NCI-H748 treated with DMSO at 0.1 percent for 48 hours (cell line): ENCODE measurements at places on chromosomes 7 and 10.
A peak's percentile ranks its signal among the peaks of the same experiment; 100 is the strongest.

DNA sequence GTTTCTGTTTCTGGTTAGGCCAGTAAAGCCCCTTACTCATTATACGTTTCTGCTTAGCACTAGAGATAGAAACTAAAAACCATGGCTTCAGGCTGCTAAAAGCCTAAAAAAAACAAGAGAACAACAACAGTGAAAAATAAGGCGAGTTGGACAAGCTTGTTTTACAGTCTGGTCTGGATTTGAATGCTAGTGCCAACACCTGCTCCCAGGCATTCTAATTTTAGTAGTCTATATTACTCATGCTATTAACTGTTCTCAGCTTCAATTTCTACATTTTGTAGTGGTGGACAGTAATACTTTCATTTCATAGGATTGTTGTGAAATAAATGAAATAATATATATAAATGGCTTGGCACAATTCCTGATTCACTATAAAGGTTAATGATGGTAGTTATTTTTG, 108.5 kb downstream of the HBP1 start:
- no peak for DNase-seq

DNA sequence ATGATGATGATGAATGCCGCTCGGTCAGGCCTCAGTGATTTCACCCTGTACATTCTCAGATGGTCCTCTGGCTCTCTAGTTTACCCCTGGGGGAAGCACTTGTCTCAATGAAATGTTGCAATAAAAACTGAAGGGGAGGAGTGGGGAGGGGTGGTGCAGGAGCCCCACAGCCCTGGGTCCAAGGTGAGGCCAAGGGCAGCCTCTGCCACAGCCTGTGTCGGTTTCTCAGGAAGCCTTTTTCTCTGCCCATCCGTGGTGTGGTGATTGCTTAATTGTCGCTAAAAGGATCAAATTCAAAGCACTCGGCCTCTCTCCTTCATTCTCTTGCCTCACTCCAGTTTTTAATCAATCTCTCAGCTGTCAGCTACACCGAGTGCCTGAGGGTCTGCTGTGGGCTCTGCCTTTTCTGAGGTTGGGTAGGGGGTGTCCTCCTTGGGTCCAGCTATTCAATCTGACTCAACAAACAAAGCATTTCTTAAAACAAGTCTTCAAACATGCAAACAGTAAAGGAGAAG, 39.1 kb upstream of the HSPA12A start:
- no peak for DNase-seq

DNA sequence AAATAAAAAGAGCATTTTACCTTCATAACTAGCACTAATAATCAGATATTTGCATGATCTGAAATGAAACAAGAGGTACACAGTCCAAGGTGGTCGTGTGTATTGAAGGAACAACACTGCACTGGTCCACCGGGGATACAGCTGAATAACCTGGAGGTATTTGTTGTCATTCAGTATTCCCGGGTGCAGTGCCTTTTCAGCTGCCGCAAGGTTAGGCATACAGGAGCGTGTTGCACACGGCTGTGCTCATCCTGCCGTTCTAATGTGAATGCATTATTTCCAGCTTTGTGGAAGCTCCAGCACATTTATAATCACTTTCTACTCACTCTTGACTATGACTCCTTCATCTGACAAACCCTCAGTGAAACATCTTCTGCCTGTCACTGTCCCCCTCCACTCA, 377.8 kb downstream of the GFRA1 start:
- DNase-seq = no peak

DNA sequence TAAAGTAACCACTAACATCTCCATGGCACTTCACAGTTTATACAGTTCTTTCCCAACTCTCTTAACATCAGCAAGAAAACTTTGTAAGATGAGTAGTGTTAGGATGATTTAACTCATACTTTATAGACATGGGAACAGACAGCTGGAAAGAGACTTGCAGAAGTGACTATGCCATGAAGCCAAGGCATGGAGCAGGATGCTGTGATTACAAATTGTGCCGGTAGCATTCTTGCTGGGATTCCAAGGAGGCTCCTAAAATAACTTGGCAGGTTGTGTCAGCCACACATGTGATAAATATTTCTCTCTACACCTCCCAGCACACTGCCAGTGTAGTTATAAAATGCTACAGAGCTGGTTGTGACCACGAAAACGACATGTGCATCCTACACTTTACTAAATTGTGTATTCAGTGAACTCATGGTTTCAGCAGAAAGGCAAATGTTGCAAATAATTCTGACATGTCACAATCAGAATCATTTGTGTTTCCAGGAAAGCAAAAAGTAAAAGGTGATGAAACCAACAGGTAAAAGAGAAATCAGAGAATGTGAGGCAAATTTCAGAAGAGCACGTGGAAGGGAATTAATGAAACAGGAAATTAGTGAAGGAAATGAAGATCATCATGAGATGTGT, 5.6 kb upstream of the CYP3A4 start:
- DNase-seq = no peak

DNA sequence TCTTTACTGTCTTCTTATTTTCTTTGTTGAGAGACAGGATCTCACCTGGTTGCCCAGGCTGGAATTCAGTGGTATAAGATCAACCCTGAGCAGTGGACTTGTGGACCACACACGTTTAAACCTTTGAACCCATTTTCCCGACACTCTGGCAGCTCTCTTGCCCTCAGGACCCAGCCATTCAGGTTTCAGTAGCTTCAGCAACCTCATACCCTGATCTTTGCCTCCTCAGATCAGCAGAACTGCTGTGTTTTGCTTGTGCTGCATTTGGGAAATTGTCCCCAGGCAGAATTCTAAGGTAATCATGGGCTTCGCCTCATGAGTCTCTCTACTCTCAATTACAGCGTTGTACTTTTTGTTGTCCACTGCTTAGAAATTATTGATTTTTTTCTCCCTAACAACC, 317.6 kb upstream of the KIAA1217 start:
- DNase-seq = no peak

- no peak for DNase-seq
Observed at GRCh38 chr10:79158004-79158340, 89.2 kb downstream of the ZMIZ1 start.

- DNase-seq = peak; percentile 40
Observed at GRCh38 chr10:29304264-29304994, 15.6 kb downstream of the LYZL1 start.

GRCh38 chr7:25621993-25622392, 393.7 kb upstream of the NPVF start:
- DNase-seq = no peak

DNA sequence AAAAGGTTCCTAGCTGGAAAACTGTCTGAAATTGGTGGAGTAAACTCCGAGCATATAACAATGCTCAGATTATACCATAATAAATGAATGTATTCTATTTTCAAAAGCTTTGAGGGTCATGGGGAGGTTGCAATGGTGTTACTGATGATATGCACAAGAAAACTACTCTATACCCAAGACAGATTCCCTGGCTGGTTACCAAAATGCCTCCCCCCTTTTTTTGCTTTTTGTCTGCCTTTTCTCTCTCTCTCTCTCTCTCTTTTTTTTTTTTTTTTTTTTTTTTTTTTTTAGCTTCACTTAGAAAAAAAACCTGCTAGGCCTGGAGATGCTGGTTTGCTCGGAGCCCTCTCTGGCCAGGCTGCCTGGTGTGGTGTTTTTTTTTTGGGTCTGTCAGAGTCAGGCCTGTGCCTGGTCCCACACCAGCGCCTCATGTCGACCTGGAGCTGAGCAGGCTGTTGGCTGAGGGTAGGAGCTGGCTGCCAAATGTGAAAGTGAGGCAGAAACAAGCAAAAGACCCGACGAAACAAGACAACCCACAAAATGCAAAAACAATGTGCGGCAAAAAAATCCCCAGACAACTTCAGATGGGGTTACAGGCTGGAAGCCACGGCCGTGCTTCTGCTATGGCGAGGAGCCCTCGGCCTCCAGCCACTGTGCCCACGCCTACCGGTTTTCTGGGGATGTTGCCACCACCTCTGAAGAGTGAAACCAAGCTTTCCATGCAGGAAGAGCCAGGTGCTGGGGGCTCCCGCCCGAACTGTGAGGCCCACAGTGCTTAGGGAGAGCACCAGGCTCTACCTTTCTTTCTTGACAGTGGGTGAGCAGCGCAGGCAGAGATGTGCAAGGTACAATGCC, 59.9 kb upstream of the EFCAB10 start:
- no peak for DNase-seq

DNA sequence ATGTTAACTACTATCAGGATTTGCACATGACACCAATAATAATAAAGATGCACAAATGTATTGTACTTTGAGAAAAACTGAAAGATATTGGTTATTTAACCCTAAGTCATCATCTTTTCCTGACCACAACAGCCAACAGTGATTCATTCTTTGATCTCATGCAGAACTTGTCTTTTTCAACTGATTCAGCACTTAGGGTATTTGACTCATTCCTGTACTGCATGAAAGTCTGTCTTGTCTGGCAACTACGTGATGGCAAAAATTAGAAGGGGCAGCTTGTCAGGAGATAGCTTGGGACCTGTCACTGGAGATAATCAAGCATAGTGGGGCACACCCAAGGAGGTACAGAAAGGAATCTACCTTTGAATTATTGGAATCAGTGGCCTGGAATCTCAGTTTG, 77.8 kb upstream of the LRRC17 start:
- DNase-seq = no peak

GRCh38 chr10:109726473-109726872, 196.8 kb downstream of the XPNPEP1 start:
- peak; percentile 12 for DNase-seq

GRCh38 chr10:131477457-131478121, 166.1 kb upstream of the TCERG1L start:
- DNase-seq = no peak

DNA sequence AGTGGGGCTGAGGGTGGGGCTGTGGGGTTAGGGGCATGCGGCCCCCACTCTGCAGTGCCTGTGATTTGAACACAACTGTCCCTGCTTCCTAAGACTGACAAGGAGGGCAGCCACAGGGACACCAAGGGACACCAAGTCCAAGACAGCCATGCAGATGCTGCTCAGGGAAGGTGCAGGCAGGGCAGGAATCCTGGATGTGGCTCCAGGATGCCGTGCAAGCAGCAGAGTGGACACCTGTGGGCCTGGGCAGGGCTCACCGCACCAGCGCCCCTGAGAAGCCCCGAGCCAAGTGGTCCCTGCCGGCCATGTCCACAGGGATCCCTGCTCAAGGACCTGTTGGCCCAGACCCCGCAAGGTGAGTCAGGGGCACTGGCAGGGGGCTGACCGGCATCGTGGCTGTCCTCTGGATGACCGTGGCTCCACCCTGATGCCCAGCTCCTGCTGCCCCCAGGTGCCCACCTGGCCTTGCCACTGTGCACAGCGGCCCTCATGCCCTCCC, 58.5 kb downstream of the STK32C start:
- no peak for DNase-seq

- DNase-seq = no peak
Observed at GRCh38 chr7:117995850-117996650, 122.8 kb upstream of the CTTNBP2 start.

- DNase-seq = no peak
Observed at GRCh38 chr10:18786478-18786877, 127.2 kb downstream of the ARL5B start.

DNA sequence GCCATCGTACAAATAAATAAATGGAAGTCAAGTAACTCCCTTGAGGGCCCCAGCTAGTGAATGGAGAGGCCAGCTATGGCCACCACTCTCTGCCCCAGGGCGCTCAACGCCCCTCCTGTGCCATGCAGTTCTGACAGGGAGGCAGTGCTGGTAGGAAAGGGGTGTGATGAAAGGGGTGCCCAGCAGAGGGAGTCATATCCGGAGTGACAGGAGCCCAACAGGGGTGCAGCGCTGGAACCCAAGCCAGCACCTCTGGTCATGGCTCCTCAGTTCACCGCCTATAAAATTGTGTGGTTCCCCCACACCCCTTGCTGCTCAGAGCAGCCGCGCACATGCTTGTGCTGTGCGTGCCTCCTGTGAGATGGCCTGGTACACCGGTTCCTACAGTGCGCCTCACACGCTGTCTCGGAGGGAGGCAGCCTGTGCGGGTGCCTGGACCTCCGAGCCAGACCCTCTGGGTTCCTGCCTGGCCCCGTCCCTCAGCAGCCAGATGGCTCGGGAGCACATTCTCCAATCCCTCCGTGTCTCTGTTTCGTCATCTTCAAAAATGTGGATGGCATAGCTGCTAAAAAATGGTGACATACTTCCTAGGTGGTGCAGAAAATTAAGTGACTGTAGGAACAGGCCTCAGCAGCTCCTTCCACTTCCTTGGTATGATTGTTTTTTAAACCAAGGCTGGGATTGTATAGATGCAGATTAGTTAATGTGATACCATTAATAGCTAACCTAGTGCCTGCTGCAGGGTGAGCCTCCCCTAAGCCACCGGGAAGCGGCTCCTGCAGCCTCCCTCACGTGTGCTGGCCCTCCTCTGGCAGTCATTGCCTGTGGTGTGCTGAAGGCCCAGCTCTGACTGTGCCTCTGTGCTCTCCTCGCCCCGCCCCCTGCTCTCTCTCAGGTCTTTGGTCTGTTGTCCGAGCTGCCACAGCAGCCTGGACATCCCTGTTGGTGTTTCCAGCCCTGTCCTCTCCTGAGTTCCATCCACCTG, 125.8 kb downstream of the EGFR start:
- no peak for DNase-seq

- DNase-seq = no peak
Observed at GRCh38 chr7:44131173-44132029, 8.1 kb upstream of the POLD2 start.

DNA sequence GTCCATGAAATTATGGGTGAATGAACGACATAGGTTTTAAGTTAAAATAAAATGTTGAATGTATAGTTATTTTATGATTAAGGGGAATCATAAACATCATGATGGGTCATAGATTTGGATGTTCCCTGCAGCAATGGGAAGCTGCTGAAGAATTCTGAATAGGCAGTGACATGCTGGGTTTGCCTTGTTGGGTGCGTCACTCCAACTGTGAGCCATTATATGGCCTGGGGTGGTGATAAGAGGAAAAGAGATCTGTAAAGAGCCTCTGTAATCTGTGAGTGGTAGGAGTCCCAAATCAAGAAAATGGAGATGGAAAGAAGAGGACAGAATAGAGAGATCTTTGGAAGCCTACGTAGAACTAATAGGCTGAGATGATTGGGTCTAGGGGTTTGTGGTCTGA, 58.1 kb upstream of the GPR26 start:
- no peak for DNase-seq

- no peak for DNase-seq
Observed at GRCh38 chr7:141234335-141235105, 160.7 kb downstream of the TMEM178B start.

DNA sequence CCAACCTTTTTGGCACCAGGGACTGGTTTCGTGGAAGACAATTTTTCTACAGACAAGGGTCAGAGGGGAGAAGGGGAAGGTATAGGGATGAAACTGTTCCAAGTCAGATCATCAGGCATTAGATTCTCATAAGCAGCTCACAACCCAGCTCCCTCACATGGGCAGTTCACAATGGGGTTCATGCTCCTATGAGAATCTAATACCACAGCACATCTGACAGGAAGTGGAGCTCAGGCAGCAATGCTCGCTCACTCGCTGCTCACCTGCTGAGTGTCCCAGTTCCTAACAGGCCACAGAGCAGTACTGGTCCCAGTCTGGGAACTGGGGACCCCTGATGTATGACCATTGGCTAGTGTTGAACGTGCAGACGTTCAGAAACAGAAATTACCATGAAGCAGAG, 63.7 kb downstream of the ATE1 start:
- DNase-seq = no peak

GRCh38 chr7:36082216-36082615, 70.8 kb upstream of the EEPD1 start:
- no peak for DNase-seq
